Tongue (tissue), 3 donors: ENCODE measurements at places on chromosomes 2 and 18. TPM values are rescaled to one million over a fixed set of nuclear protein-coding genes. Genes with fewer than 3 reads are reported as not detected.

- DNase-seq = no peak
Measured at GRCh38 chr18:32763293-32763692, 9.5 kb downstream of the KLHL14 start.

DNA sequence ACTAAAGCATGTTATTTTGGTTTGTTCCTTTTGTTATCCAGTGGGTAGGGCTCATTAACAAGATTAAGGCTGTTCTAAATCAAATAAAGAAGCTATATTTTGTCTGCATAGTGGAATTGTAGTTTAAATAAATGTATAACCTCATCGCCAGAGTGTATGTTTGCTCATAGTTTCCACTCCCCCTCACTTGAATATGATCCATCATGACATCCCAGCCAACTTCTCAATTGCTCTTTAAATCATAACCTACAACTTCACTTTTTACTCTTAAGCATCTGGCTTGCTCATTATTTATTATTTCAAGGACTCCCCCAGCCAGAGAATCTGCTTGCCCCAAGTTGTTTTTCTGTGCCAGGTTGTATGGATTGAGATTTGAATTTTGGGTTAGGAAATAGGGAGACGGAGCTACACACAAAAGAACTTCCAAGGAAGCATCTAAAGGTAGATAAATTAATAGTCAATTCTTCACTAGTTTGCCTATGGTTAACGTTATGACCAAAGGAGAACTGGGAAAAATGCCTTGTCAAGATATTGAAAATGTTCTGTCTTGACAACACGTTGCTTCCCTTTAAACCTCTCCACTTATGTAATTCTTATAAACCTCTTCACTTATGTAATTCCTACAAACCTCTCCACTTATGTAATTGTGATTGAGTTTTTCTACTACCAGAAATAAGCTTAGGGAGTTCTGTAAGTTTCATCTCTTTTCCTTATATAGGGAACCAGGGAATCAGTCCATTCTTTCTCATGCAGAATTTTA lies 55.4 kb upstream of the UPP2 start:
- peak; percentile 78 for DNase-seq

GRCh38 chr2:81894451-81894990 lies 1590.0 kb upstream of the LRRTM1 start:
- DNase-seq = peak; percentile 31

DNA sequence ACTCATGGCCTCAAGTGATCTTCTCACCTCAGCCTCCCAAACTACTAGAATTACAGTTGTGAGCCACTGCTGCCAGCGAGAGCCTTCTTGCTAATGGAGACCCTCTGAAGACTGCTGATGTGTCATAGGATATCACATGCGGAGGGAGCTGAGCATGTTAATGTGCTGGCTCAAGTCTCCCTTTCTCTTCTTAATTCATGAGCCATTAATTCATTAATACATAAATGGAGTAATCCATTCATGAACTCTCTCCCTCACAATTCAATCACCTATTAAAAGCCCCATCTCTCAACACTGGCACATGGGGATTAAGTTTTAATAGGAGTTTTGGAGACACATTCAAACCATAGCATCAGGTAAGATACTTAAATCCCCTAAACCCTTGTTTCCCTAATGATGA lies 54.8 kb downstream of the SYT4 start:
- no peak for DNase-seq

- no peak for DNase-seq
Measured at GRCh38 chr2:102366406-102367112, 11.0 kb downstream of the IL18R1 start.

DNA sequence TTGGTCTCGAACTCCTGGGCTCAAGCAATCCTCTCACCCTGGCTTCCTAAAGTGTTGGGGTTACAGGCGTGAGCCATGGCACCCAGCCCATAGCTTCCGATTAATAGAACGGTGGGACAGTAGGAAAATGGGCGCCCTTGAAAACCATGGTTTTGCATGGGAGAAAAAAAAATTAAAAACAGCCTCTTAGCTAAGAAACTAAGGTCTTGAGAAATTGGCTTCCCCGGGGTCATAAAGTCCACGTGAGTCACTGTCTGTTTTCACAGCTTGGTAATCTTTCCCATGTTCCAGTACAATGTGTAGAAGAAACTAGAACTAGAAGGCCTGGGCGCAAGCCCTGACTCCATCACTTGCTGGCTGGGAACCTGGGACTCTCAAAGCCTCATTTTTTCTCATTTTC lies 20.7 kb downstream of the B3GNT2 start:
- no peak for DNase-seq

DNA sequence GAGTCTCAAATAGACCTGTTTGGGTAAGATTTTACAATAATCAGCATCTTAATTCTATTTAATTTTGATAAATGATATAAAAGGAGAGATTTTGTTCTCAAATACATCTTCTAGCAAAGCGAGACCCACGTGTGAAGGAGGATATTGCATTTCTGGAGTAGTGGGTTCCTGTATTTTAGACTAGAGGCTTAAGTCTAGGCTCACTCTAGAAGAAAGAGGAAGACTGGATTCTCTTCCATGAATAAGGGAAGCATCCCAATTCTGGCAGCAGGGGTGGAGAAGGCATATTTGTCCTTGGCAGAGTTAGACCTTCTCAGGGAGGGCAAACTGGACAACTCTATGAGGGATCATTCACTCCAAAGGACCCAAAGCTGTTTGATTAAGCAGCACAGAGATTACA lies 11.3 kb upstream of the FAM228A start:
- DNase-seq = no peak

- DNase-seq = no peak
Measured at GRCh38 chr2:169136885-169137534, 67.6 kb downstream of the DHRS9 start.

- no peak for DNase-seq
Measured at GRCh38 chr2:230925879-230926765, 1.1 kb upstream of the GPR55 start.

DNA sequence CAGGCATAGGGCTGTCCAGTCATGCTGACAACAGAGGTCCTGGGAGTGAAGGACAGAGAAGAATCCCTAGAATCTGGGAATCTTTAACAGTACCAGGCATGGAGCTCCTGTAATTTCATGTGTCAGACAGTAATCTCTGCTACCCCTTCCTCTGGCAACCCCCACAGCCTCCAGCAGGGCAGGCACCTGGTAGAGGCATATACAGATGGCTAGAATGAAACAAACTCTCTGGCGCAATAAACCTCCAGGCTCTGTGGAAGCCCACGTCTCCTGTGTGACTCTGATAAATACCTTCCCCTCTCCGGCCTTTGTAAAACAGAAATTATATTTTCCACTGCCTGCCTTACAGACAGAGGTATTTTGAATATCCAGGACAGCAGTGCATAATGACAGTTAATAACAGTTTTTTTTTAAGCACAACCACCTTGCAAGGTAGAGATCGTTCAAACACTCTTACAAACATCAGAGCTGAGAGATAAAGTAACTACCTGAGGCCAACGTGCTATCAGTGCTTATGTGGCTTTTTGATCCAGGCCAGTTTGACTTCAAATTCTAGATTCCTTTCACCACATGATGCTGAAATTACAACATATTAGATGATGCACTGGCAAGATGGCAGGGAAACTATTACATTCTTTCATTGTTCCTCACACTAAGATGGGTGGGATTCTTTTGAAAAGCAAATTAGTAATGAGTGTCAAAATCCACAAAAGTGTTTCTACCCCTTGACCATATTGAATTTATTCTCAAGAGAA lies 47.7 kb upstream of the TMEM247 start:
- DNase-seq = no peak

GRCh38 chr2:146762786-146763185 lies 1082.0 kb upstream of the ACVR2A start:
- DNase-seq = peak; percentile 17

- no peak for DNase-seq
Measured at GRCh38 chr18:634551-635045, 22.9 kb upstream of the TYMS start.

DNA sequence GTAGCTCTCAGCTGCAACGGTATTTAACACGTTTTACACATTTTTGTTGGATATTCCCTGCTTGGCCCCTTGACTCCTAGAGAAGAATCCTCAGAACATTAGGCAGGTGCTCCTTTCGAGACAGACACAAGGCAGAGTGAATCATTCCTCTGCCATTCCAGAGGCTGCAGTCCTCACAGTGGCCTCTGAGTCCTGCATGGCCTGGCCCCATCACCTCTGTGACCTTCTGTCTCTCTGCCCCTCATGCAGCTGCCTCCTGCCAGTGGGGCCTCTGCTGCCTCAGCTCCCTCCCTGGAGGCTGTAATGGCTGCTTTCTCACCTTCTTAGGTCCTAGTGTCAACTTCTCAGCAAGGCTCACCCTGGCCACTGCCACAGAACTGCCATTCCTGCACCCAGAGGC lies 101.3 kb downstream of the PTPRM start:
- DNase-seq = no peak

DNA sequence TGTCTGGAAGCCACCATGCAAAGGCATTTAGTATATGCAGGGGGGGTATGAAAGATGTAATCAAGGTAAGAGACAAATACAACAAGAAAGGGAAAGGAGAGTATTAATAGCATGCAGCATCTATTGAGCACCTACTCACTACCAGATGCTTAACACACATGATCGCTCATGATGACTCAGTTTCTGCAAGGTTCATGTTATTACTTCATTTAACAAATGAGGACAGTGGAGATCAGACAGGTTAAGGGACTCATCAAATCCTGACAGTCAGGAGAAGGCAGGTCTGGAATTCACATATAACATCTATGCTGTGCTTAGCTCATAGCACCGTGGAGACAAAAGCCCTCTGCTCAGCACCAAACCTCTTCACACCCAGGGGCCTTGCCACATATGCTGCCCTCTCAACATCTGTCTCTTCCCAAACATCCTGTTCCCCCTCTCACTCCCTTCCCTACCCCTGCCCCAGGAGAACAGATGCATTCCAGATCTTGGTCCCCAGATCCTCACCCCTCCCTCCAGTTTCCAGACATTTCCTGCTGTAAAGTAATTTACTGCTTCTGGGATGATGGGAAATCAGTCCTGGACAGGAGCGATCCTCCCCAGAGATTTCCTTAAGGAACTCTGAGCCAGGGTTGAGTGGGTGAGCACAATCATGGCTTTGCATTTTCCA lies 155.3 kb downstream of the ANTXR1 start:
- DNase-seq = no peak

GRCh38 chr2:215971671-215972070 lies 41.7 kb downstream of the MREG start:
- no peak for DNase-seq

DNA sequence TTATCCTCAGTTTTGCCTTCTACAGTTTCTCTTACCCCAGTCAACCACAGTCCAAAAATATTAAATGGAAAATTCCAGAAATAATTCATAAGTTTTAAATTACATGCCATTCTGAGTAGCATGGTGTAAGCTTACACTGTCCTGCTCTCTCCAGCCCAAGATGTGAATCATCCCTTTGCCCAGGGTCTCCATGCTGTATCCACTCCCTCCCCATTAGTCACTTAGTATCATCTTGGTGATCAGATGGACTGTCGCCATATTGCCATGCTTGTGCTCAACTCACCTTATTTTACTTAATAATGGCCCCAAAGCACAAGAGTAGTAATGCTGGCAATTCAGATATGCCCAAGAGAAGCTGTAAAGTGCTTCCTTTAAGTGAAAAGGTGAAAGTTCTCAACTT lies 18.5 kb upstream of the CCNT2 start:
- DNase-seq = no peak

- DNase-seq = peak; percentile 74
Measured at GRCh38 chr2:205683502-205684367, 1.4 kb downstream of the NRP2 start.

- no peak for DNase-seq
Measured at GRCh38 chr2:125582516-125582915, 1073.4 kb upstream of the GYPC start.

GRCh38 chr2:205333351-205333750 lies 348.9 kb upstream of the NRP2 start:
- DNase-seq = no peak

- DNase-seq = no peak
Measured at GRCh38 chr2:174776223-174776622, 12.0 kb upstream of the CHRNA1 start.

- no peak for DNase-seq
Measured at GRCh38 chr2:65388596-65389390, 43.6 kb downstream of the SPRED2 start.

DNA sequence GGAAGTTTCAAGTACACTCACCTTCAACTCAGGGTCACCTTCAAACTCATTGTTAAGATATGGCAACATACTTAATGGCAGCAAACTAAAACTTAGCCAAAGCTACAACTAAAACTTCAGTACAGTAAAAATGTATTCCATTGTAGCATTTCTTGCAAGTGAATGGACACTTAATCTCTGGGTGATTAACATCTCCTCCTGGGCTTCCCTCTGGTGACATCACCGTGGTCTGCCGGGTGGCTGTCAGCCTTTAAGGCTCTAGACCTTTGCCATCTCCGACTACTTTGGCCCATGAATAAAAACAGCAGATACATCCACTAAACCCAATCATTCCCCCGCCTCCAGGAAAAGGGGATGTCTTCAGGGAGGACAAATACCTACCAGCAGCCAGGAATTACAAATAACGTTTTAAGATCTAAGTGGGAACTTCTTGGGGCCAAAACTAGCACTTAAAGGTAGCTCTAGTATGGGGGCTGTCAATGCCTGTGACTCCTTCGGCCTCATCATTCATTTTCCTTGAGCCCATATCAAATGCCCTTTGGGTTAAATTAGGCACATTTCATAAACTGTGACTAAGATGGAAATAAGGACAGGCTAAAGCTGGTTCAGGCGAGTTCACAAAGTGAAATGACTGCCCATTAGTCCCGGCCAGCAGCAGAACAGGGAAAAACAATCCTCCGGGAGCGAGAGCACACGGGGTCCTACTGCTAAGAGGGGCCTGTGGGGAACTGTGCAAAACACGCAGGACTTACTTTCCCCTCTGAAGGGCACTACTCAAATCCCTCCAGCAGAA lies 1.1 kb downstream of the TFCP2L1 start:
- no peak for DNase-seq

DNA sequence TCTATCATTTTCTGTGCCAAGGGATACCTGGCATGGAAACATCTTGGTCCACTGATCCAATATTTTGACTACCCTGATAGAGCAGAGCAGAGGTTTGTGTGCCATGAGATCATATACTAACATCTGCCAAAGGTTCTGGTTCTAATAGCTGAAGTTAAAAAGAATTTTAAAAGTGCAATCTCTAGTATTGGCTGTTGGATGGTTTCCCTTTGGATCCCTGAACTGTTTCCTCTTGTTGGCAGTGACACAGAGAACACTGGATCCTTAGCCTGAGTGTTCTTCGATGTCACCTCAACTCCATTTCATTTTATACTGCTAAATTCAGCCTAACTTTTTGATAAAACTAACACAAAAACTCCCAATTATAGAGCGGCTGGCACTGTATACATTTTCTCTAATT lies 169.3 kb upstream of the FBXO11 start:
- no peak for DNase-seq

The AGXT gene
- total RNA-seq = not detected

The PRKAG3 gene
- total RNA-seq = 19.7 TPM

The TMEM17 gene
- 1.8 TPM for total RNA-seq

The ALK gene
- total RNA-seq = 0.41 TPM

The COL4A4 gene
- total RNA-seq = 4.9 TPM

The NEMP2 gene
- 6.4 TPM for total RNA-seq

The NMUR1 gene
- total RNA-seq = 0.41 TPM

The TSN gene
- total RNA-seq = 53.2 TPM

The RNMT gene
- 47.5 TPM for total RNA-seq

The GPBAR1 gene
- total RNA-seq = 0.92 TPM
